ENCODE measurements at places on chromosomes 5 and 9. TPM values are rescaled to one million over a fixed set of nuclear protein-coding genes. Genes with fewer than 3 reads are reported as not detected.

GRCh38 chr5:57692582-57693487 is 210.2 kb upstream of the ACTBL2 start:
- peaks cover 2% of the 10 kb centered on the region for H3K4me1 ChIP-seq
- H3K4me3 ChIP-seq = no peak overlapping the region
- no peak overlapping the region for H3K27ac ChIP-seq
- no peaks in the 10 kb centered on the region for H3K27me3 ChIP-seq
- no peak for DNase-seq
- H3K36me3 ChIP-seq = no peaks in the 10 kb centered on the region

GRCh38 chr9:136665704-136666371 is 3.1 kb downstream of the EGFL7 start:
- no peak for DNase-seq
- H3K27me3 ChIP-seq = peaks cover 12% of the 10 kb centered on the region
- no peaks in the 10 kb centered on the region for H3K36me3 ChIP-seq
- H3K4me1 ChIP-seq = no peaks in the 10 kb centered on the region
- no peak overlapping the region for H3K4me3 ChIP-seq

GRCh38 chr5:170520372-170520771 is 16.6 kb downstream of the KCNIP1 start:
- no peaks in the 10 kb centered on the region for H3K36me3 ChIP-seq
- no peak overlapping the region for H3K4me3 ChIP-seq
- H3K4me1 ChIP-seq = no peaks in the 10 kb centered on the region
- H3K27me3 ChIP-seq = no peaks in the 10 kb centered on the region
- no peak for DNase-seq

DNA sequence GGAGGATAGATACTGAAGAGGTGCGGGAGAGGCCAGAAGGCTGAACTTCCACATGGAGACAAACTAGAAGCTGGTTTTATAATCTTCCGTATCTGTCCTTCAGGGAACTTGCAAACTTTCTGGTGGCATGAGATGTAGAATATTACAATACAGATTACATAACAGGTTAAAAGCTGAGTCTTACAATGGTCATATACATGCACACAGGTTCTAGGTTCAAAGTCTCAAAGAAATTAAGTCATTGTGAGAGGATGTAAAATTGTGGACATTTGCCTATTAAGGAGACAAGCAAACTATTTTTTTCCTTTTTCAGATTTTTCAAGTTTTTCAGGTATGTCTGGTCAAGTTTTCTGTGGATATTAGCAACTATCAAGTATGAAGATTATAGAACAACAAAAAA is 10.4 kb upstream of the ZSWIM6 start:
- no peak for DNase-seq
- H3K27me3 ChIP-seq = peaks cover 1% of the 10 kb centered on the region
- H3K4me1 ChIP-seq = peaks cover 14% of the 10 kb centered on the region
- H3K4me3 ChIP-seq = no peak overlapping the region
- no peak overlapping the region for H3K27ac ChIP-seq
- H3K36me3 ChIP-seq = no peaks in the 10 kb centered on the region

- no peak for DNase-seq
- no peak overlapping the region for H3K4me3 ChIP-seq
- H3K27me3 ChIP-seq = no peaks in the 10 kb centered on the region
- H3K36me3 ChIP-seq = peaks cover 57% of the 10 kb centered on the region
- peaks cover 5% of the 10 kb centered on the region for H3K4me1 ChIP-seq
- H3K27ac ChIP-seq = no peak overlapping the region
Measured at GRCh38 chr5:135332519-135333150, 66.4 kb downstream of the MACROH2A1 start.

- H3K4me3 ChIP-seq = no peak overlapping the region
- peaks cover 6% of the 10 kb centered on the region for H3K27me3 ChIP-seq
- no peak overlapping the region for H3K27ac ChIP-seq
- no peak for DNase-seq
- peaks cover 3% of the 10 kb centered on the region for H3K4me1 ChIP-seq
Measured at GRCh38 chr5:127425868-127426267, 91.6 kb upstream of the PRRC1 start.

- H3K4me3 ChIP-seq = no peak overlapping the region
- H3K27ac ChIP-seq = no peak overlapping the region
- DNase-seq = no peak
- no peaks in the 10 kb centered on the region for H3K36me3 ChIP-seq
- no peaks in the 10 kb centered on the region for H3K4me1 ChIP-seq
Measured at GRCh38 chr5:160240350-160240749, 11.0 kb downstream of the FABP6 start.

DNA sequence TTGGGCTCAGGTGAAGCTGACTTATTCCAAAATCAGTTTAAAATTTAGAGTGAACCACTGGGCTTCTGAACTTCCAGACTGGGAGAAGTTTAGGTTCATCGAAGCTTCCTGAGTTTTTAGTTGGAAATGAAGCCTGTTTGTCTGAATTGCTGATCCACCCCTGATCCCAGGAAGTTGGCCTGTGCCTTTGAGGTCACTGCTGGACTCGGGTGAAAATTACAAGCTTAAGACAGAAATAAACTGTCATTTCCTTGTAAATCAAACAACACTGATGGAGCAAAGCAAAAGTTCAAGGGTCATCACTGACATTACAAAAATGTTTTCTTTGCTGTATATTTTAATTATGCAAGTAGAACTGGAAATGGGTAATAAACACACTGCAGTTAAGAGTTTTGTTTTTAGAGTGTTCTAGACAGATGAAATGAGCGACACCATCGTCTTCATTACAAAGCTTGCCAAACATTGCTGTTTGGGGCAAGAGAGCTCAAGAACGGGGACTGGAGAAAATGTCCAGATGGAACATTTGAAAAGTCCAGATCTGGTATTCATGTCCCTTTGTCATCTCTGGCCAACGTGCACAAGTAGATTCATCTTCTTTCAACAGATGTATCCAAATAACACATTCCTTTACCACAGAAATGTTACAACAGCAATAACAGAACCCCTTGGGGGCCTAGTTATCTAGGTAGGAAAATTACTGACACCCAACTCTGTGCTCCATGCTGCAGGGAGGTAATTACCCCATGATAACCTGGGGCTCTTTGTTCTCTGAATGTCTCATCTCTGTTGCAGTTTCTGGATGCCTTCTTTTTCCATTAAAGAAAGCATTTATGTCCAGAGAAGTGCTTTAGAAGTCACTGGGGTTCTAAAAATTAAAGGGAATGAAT is 142.4 kb upstream of the ERCC6L2 start:
- DNase-seq = no peak
- H3K36me3 ChIP-seq = no peaks in the 10 kb centered on the region
- H3K4me3 ChIP-seq = no peak overlapping the region
- no peak overlapping the region for H3K27ac ChIP-seq

DNA sequence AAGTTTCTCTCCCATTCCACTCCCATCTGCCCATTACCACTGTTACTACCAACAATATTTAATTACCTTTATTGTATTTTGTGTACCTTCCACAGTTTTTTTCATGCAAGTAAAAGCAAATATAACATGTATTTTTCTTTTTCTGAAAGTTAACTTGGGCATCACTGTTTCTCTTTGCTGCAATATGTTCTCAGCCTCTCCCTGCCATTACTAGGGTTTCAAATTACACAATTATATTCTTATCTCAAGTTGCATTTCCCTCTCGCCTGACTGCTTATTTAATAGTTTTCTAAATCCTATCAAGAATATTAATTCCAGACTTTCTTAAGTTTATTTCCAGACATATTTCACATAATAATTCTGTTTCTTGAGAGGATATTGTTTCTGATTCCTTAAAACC is 46.9 kb upstream of the GAS1 start:
- no peak overlapping the region for H3K27ac ChIP-seq
- peaks cover 2% of the 10 kb centered on the region for H3K27me3 ChIP-seq
- no peaks in the 10 kb centered on the region for H3K4me1 ChIP-seq
- no peak overlapping the region for H3K4me3 ChIP-seq
- H3K36me3 ChIP-seq = no peaks in the 10 kb centered on the region

DNA sequence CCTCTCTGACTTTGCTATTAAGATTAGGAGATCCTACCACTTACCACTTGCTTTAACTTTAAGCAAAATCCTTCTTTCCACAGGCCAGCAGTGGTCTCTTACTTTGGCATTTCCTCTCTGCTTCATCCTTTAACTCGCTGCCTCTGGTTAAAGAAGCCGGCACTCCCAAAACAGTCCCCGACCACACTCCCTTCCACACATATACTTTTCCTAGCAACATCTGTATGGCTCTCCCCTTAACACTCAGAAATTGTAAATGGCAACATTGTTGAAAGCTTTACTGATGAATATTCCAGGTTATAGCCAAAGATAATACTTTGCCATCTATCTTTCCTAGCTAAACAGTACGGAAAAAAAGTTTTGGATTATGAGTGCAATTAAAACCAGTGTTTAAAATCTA is 133.2 kb downstream of the MCTP1 start:
- H3K27me3 ChIP-seq = no peaks in the 10 kb centered on the region
- no peak overlapping the region for H3K27ac ChIP-seq
- H3K4me3 ChIP-seq = no peak overlapping the region
- no peaks in the 10 kb centered on the region for H3K4me1 ChIP-seq
- DNase-seq = no peak

GRCh38 chr9:129778469-129778868 is 24.5 kb upstream of the TOR1B start:
- H3K27ac ChIP-seq = no peak overlapping the region
- peaks cover 17% of the 10 kb centered on the region for H3K27me3 ChIP-seq
- H3K4me3 ChIP-seq = no peak overlapping the region
- H3K36me3 ChIP-seq = no peaks in the 10 kb centered on the region

DNA sequence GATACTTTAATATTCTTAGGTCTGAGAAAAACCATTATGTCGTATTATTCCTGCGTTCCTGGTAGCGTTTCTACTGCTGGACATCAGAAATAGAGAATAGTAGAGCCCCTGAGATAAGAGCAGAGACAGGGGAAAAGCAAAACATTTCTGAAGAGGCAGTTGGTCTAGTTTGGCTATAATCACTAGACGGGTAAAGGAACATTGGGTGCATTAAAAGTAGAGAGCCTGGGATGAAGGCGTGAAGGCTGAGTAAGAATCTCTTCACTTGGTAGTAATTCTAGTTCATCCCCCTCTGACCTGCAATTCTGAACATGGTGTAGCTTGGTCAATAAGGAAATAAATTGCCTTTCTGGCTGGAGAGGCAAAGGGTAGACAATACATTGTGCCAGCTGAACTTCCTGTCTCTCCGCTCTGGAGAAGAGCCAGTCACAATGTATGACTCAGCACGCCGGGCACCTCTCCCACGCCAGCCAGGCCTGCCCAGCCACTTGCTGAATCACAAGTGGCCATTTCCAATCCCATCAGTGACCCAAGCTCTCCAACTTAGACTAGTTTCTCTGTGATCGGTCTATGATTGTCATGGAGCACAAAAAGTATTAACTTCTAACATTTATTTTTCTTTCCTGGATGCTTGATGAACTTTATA is 75.4 kb downstream of the STK32A start:
- DNase-seq = no peak
- H3K4me1 ChIP-seq = no peaks in the 10 kb centered on the region
- H3K27ac ChIP-seq = no peak overlapping the region
- H3K36me3 ChIP-seq = no peaks in the 10 kb centered on the region
- H3K27me3 ChIP-seq = no peaks in the 10 kb centered on the region

The SLCO6A1 gene
- not detected for total RNA-seq

The FBN2 gene
- not detected for total RNA-seq

The ZNF782 gene
- total RNA-seq = 4.7 TPM

The MYMK gene
- total RNA-seq = not detected

The ITGA2 gene
- total RNA-seq = 1.5 TPM
